Stimulated activated CD4-positive, alpha-beta T cell treated with anti-CD3 and anti-CD28 coated beads, Interleukin-4, amount 100 ng/mL, for 1 hour (primary cell): ENCODE measurements at places on chromosomes 7 and 10.

- no peak for DNase-seq
Measured at GRCh38 chr7:50622821-50623220, 57.6 kb upstream of the DDC start.

- peak; percentile 59 for DNase-seq
Measured at GRCh38 chr7:30445770-30446169, 32.8 kb downstream of the NOD1 start.

GRCh38 chr10:7537126-7537525, 126.3 kb upstream of the SFMBT2 start:
- no peak for DNase-seq

- DNase-seq = no peak
Measured at GRCh38 chr10:58950618-58951017, 225.8 kb upstream of the PHYHIPL start.

- no peak for DNase-seq
Measured at GRCh38 chr7:134567368-134567767, 18.5 kb downstream of the AKR1B15 start.

- DNase-seq = no peak
Measured at GRCh38 chr10:70775679-70776454, 9.3 kb downstream of the TBATA start.
